MCF 10A (cell line): ENCODE measurements at places on chromosomes 4 and X. TPM values are rescaled to one million over a fixed set of nuclear protein-coding genes. Genes with fewer than 3 reads are reported as not detected.

GRCh38 chrX:8418301-8418700 is 46.3 kb upstream of the VCX3B start:
- H3K27me3 ChIP-seq: no peaks in the 10 kb centered on the region
- H3K36me3 ChIP-seq: no peaks in the 10 kb centered on the region

DNA sequence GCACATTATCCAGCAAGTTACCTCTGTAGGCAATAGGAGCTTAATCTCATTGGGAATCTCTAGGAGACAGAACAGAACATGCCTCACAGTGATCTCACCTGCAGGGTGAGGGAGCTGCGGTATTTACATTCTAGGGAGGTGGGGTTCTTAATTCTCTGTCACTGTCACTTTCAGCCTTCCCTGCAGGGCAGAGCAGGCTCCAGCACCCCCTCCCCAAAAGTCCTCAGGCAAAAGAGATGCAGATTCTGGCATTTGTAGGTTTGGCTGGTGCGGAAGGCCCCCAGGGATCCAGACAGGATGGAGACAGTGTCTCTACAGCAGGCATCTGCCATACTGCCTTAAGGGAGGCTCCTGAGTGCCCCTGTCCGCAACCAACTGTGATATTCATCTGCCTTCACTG is 166.4 kb upstream of the ATP6AP2 start:
- no peaks in the 10 kb centered on the region for H3K36me3 ChIP-seq
- no peak overlapping the region for H3K27ac ChIP-seq
- no peak overlapping the region for H3K4me3 ChIP-seq
- no peak for DNase-seq

GRCh38 chrX:57821703-57822387 is 88.4 kb downstream of the ZXDA start:
- H3K4me3 ChIP-seq: peak overlapping the region; percentile 38
- peaks cover 6% of the 10 kb centered on the region for H3K4me1 ChIP-seq
- H3K27ac ChIP-seq: no peak overlapping the region
- H3K27me3 ChIP-seq: peaks cover 39% of the 10 kb centered on the region
- DNase-seq: peak; percentile 73

- no peaks in the 10 kb centered on the region for H3K36me3 ChIP-seq
- no peak overlapping the region for H3K27ac ChIP-seq
- DNase-seq: no peak
- no peak overlapping the region for H3K4me3 ChIP-seq
- no peaks in the 10 kb centered on the region for H3K4me1 ChIP-seq
- peaks cover 42% of the 10 kb centered on the region for H3K27me3 ChIP-seq
These were observed 225.9 kb upstream of the CASK start for GRCh38 chrX:42149281-42149680.

GRCh38 chr4:52873191-52873590 is 11.1 kb downstream of the RASL11B start:
- no peaks in the 10 kb centered on the region for H3K4me1 ChIP-seq
- peaks cover 26% of the 10 kb centered on the region for H3K36me3 ChIP-seq
- no peak for DNase-seq
- no peak overlapping the region for H3K4me3 ChIP-seq

- no peaks in the 10 kb centered on the region for H3K27me3 ChIP-seq
- peaks cover 28% of the 10 kb centered on the region for H3K4me1 ChIP-seq
- no peak for DNase-seq
- no peaks in the 10 kb centered on the region for H3K36me3 ChIP-seq
- no peak within 1 kb of the TSS for H3K27ac ChIP-seq
These were observed at the start of gene KIT for GRCh38 chr4:54657551-54658251. Gene KIT, plus strand, starts transcription at chr4:54657957. Its CDS starts 58 bp downstream, at chr4:54658015.

Gene TEX13D
- total RNA-seq: not detected in 2 replicates

Gene UBQLN2
- total RNA-seq: 18.0 and 18.9 TPM in 2 replicates

Gene NMU
- total RNA-seq: 4.7 and 8.5 TPM in 2 replicates

Gene TEC
- 1.1 and 1.6 TPM in 2 replicates for total RNA-seq
